ENCODE measurements at places on chromosomes 2 and 18.

DNA sequence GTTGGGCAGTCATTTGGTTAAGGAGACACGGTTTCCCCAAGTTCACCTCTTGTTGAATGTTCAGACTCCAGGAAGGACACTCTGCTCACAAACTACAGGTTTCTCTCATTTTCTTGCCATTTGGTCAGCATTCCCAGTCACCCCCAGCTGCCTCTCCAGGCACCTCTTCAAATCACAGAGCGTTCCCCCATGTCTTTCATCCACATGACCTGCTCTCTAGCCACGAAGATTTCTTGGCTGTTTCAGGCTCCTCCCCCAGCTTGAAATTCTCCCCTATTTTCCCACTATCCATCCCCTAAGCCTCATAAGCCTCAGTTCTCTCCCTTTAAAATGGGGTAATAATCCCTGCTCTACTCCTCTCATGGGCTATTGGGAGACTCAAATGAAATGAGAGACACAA lies 89.1 kb upstream of the RTN4 start:
- DNase-seq, result no peak

GRCh38 chr2:37387148-37387835 lies 42.9 kb downstream of the QPCT start:
- peak; percentile 84 for DNase-seq

- DNase-seq, result peak; percentile 45
Measured at GRCh38 chr2:239143858-239144712, 256.7 kb downstream of the HDAC4 start.

GRCh38 chr18:41410006-41410405 lies 545.0 kb upstream of the PIK3C3 start:
- DNase-seq, result no peak

- no peak for DNase-seq
Measured at GRCh38 chr2:131349021-131349420, 14.9 kb downstream of the RAB6D start.

GRCh38 chr2:51710222-51710621 lies 678.3 kb upstream of the NRXN1 start:
- no peak for DNase-seq

- DNase-seq, result no peak
Measured at GRCh38 chr2:215394102-215394805, 41.6 kb downstream of the FN1 start.

- no peak for DNase-seq
Measured at GRCh38 chr18:73948084-73948483, 199.6 kb downstream of the FBXO15 start.

- DNase-seq, result no peak
Measured at GRCh38 chr2:56170504-56170903, 13.3 kb upstream of the CCDC85A start.

DNA sequence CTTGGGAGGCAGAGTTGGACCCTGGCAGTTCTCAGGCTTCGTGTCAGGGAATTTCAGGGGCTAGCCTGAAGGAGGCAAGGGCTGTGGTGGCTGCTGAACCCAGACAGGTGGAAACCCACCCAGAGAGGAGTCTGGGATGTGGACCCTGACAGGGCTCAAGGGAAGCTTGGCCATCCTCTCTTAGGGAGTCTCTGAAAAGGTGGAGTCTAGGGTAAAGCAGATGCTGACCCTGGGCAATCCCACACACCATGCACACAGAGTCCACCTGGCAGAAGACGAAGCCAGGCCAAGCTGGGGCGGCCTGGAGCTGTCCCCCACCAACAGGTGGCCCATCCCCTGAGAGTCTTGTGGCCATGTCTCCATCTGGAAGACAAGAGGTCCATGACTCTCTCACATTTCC lies 41.2 kb upstream of the TEX51 start:
- DNase-seq, result no peak

DNA sequence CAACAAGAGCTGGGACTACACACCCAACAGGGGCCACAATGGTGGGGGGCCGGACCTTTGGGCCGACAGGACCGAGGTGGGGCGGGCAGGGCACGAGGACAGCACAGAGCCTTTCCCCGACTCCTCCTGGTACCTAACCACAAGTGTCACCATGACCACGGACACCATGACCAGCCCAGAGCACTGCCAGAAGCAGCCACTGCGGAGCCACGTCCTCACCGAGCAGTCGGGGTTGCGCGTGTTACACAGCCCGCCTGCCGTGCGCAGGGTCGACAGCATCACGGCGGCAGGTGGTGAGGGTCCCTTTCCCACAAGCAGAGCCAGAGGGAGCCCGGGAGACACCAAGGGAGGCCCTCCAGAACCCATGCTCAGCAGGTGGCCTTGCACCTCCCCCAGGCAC lies 119.5 kb downstream of the MTCL1 start:
- no peak for DNase-seq

DNA sequence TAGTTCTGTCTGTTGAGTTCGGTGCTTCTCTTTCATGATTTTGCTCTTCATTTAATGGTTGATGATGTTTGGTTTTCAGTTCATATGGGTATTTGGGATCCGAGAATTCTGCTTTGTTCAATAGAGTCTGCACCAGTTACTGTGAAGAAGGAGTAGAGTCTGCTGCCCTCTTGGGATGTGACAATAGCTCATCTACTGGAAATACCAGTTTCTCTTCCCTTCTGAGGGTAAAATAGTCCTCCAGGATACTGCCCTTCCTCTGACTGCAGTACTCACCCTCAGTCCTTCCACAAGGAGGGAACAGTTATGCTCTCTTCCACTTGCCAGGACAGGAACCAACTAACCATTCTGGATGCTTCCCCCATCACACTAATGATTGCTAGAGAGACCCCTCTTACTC lies 12.5 kb upstream of the TNFAIP6 start:
- DNase-seq, result no peak

GRCh38 chr2:173940208-173941020 lies 24.8 kb downstream of the SP3 start:
- DNase-seq, result no peak

- no peak for DNase-seq
Measured at GRCh38 chr2:217363470-217363869, 503.6 kb upstream of the TNP1 start.

DNA sequence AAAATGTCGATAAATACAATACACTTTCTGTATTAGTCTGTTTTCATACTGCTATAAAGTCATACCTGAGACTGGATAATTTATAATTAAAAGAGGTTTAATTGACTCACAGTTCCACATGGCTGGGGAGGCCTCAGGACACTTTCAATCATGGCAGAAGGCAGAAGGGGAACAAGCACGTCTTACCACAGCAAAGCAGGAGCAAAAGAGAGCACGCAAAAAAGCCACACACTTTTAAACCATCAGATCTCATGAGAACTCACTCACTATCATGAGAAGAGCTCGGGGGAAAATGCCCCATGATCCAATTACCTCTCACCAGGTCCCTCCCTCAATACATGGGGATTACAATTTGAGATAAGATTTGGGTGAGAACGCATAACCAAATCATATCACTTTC lies 256.7 kb downstream of the ANAPC1 start:
- DNase-seq, result no peak

DNA sequence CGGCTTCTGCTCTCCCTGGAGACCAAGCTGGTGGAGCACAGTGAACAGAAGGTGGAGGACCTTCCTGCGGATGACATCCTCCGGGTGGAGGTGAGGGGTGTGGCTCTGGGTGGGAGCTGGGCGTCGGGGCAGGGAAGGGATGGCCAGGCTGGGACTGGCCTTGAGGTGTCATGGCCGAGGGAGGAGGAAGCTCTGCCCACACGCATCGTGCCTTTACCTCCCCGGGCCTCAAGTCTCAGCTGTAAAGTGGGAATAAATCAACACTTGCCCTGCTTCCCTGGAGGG lies 98.2 kb downstream of the DYSF start:
- no peak for DNase-seq

DNA sequence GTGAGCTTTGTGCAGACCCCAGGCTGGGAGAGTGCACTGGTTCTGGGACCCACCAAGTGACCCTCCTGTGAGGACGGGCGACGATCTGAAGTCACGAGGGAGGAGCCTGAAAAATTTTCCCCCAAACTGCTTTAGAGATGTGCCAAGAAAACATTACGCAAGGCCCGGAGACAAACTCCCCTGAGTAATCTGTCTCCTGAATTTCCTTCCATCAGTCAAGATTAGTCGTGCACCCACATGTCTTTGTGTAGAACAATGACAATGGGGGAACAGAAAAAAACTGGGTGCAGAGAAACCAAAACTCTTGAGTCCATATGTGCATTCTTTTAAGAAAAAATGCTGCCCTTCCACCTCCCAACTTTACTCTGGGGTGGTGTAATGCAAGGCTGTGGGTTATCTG lies 12.6 kb upstream of the NCK2 start:
- peak; percentile 70 for DNase-seq

DNA sequence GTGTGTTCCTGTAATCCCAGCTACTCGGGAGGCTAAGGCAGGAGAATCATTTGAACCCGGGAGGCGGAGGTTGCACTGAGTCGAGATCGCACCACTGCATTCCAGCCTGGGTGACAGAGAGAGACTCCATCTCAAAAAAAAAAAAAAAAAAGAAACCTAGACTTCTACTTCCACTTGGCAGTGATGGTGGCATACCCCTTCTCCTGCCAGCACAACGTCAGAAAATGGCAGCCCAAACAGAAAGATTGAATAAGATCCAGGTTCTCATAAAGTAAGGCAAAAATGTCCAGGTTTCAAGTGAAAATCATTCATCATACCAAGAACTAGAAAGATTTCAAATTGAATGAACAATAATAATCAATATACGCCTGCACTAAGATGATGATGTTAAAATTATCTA lies 15.4 kb upstream of the ESPNL start:
- DNase-seq, result no peak

DNA sequence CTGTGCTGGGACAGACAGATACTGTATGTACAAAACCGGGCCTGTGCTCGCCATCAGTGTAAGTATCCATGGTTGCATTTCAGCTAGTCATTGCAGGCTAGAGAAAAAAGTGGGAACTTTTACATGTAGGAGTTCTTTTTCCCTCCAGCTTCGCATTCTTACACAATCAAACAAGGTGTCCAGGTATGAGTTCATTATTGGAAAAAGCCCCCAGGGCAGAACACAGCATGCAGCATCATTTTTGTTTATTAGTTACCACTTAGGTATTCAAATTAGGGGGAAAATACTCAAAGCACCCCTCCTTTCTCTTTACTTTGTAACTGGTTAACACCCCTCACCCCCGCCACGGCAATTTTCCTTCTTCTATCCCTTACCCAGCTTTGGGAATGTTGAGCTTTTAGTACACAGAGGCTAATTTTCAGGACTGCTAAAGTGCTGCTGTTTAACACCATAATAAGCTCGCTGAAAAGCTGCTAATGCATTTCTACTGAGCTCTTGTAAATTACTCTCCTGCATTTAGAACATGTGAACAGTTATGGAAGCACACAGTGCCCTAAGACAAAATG lies 13.6 kb downstream of the UPP2 start:
- DNase-seq, result no peak

DNA sequence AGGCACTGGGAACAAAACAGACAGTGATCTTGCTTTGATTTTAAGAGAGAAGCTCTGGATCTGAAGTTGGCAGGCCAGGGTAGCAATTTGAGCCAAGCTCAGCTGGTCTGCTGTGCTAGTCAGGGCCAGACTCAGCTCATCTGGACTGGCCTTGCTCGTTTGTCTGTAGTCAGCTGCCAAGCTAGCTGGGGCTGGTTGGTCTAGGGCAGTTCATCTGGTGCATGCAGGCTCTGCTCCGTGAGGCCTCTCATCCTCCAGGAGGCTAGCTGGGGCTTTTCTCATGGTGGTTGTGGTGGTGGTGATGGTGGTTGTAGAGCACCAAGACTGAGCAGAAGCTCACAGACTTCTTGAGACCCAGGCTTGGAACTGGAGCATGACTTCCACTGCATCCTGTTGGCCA lies 10.3 kb downstream of the FBLN7 start:
- no peak for DNase-seq

- no peak for DNase-seq
Measured at GRCh38 chr18:38458698-38459097, 893.1 kb upstream of the CELF4 start.

DNA sequence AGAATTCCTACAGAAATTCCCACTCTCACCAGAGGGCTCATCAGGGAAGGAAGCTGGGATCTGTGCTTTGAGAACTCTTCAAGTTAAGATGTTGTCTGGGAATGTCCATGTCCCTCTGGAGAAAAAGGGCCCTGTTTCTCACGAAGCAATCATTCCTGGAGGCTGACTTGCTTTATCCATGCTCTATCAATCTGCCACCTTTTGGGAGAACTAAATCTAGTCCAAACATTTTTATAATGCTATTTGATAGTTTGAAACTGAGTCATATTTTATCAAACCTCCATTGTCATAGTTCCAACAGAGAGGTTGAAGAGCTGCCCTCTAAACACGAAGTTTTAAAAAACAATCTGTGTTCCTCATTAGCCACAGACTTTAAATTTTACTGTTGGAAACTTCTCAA lies 219.2 kb downstream of the MTX2 start:
- no peak for DNase-seq

GRCh38 chr18:48826271-48826670 lies 124.5 kb downstream of the SMAD7 start:
- no peak for DNase-seq

- DNase-seq, result no peak
Measured at GRCh38 chr2:134975281-134976009, 56.8 kb downstream of the CCNT2 start.

DNA sequence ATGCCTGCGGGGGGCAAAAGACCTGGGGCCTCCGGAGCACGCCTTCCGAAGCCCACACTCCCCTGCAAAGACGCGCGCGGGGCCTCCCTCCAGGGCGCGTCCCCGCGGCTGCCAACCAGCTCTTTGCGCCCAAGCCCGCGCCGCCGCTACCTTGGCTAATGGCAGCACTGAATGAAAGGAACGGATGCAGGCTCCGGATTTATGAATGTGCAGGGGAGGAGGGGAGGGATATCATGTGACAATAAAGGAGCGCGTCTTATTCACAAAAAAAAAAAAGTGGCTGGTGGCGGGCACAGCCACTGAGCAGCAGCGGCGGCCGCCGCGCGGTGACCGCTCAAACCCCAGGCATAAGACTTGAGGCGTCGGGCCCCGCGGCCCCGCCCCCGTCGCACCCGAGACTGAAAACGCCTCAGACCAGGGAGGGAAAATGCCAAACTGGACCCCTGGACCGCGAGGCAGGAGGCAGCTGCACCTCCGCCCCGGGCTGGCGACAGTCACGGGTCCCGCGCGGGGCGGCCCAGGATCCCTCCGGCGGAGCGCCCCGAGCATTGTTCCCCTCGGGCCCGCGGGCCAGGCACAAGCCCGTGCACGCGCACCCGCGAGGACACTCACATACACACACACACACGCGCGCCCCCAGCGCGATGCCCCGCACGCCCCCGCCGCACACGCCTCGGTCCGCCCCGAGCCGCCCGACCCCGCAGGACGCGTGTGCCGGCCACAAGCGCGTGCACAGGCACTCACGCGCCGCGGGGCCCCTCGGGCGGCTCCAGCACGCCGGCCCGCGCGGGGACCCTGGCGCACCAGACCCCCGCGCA lies 1.6 kb downstream of the SPRED2 start:
- DNase-seq, result peak; percentile 44

GRCh38 chr2:11719230-11719977 lies 27.0 kb upstream of the LPIN1 start:
- DNase-seq, result peak; percentile 23
